Fibroblast of mammary gland (primary cell): ENCODE measurements at places on chromosomes 2 and 18.

DNA sequence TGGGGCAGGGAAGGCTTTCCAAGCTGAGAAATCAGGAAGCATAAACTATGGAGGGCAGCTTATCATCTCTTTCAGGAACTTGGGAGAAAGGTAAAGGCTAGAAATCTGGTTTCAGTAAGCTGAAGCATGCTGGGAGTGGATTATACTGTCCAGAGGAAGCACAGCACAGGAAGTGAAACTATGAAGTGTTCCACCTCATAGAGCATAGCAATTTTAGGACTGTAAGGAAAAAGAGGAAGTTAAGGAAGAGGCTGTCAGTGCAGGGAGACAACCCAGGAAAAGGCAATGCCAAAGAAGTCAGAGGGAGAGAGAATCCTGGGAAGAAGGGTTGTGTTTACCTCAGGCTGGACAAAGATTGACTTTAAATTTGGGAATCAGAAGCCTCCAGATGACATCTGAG, 51.9 kb downstream of the EFEMP1 start:
- no peak for DNase-seq

DNA sequence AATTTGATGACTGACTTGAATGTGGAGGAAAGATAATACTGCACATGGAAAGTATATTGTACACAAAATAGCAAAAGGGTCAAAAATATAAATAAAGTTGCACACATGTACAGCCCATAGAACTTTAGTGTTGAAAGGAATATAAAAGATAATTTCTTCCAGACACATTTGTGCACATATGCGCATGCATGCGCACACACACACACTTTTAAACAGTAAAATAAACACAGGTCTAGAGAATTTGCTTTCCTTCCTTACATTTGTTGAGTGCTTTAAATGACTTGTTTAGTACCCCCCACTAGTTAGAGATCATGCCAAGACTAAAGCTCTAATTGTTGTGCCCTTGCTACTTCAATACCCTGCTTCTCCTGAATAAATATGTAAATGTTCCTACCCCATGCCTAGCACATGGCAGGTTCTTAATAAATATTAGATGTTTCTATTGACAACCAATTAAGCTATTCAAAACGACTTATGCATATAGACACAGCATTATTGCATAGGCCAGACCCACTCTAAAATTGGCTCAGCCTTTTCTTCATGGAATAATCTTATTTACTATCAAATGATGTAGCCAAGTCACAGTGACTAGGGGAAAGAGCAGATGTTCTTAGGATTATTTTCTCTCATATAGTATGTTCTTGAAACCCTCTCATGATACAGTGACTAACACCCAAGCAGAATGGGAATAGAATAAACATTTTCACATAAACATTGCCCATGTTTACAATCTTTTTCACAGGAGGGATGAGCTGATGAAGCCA, 165.5 kb upstream of the ACVR2A start:
- DNase-seq = no peak

- DNase-seq = no peak
These were observed 17.3 kb downstream of the MTA3 start for GRCh38 chr2:42585779-42586178.

- DNase-seq = no peak
These were observed 33.9 kb downstream of the CFAP53 start for GRCh38 chr18:50232419-50232818.

GRCh38 chr2:158487419-158487818, 30.7 kb downstream of the PKP4 start:
- peak; percentile 64 for DNase-seq

GRCh38 chr2:223744580-223744979, 92.8 kb downstream of the AP1S3 start:
- DNase-seq = no peak

DNA sequence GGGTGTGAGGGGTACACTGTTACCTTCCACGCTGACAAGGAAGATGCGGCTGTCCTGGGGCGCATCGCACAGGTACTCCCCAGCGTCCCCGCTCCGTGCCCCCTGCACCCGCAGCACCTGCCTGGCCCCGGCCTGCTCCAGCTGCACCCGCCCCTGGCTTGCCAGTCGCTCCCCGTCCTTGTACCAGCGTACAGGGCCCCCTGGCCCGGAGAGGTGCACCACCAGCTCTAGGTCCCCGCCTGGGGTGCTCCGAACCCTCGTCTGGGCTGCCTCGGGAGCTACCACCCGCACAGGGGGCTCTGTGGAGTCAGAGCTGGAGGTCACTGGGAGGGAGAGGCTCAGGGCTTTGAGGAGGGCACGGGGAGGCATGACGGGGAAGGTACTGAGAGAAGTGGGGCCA, 13.5 kb downstream of the TMEM198 start:
- DNase-seq = no peak

GRCh38 chr2:133475610-133476009, 92.7 kb downstream of the NCKAP5 start:
- no peak for DNase-seq

DNA sequence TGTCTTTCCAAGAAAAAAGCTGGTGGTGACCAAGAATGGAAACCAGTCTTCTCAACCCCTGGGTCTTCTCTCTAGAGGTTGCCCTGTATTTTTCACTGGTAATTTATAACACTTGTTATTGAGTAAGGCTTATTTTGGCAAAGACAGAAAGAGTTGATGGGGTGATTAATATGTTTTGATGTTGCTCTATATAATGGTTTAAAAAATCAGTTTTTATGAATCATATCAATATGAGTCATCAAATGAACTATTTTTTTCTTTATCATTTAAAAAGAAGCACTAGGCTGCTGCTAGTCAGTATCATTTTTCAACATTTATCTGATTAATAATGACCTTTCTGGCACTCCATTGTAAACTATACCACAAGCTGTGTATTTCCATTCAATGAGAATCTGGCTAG, 1142.2 kb downstream of the LRP1B start:
- peak; percentile 49 for DNase-seq

- no peak for DNase-seq
These were observed 1.4 kb upstream of the MBD1 start for GRCh38 chr18:50282521-50283335.
